ENCODE measurements at places on chromosomes 3 and 15. TPM values are rescaled to one million over a fixed set of nuclear protein-coding genes. Genes with fewer than 3 reads are reported as not detected.

Gene MCF2L2
- total RNA-seq = not detected

Gene MORC1
- not detected for total RNA-seq

Gene ACOX2
- 19.2 TPM for total RNA-seq

Gene MYZAP
- total RNA-seq = not detected

Gene HES1
- total RNA-seq = 0.81 TPM

Gene GPR149
- not detected for total RNA-seq

Gene SNX33
- 35.2 TPM for total RNA-seq

Gene ZNF660
- total RNA-seq = 2.0 TPM

Gene GOLGA6L26
- total RNA-seq = not detected

Gene MAP1A
- total RNA-seq = 108 TPM

Gene COL6A5
- not detected for total RNA-seq

Gene PLOD2
- 46.1 TPM for total RNA-seq

GRCh38 chr15:35741881-35742280 lies 195.9 kb upstream of the DPH6 start:
- peak; percentile 15 for DNase-seq

- DNase-seq = no peak
Observed at GRCh38 chr3:129718201-129718600, 111.7 kb upstream of the PLXND1 start.

DNA sequence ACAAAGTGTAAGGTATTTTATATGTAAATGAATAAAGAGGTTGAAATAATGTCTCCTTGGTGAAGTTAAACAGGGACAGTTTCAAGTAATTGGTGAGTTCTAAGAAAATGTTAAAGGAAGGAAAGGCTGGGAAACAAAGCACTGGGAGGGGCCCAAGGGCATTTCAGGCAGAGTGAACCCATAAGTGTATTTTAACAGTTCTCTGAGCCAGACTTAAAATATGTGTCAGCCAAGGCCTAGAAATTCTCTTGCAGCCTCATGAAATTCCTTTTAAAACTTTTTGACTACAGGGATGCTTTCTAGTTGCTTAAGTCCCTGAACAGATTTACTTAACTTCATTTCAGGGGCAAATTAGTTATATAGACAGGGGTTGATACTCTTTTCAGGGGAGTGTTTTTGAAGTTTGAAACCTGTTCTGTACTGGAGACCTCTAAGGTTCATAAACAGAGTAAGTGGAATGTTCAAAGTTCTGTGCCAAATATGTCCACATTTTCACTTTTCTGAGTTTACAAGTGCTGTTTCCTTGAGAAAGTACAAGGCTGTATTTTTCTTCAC lies 77.6 kb downstream of the GALK2 start:
- peak; percentile 72 for DNase-seq

- no peak for DNase-seq
Observed at GRCh38 chr3:194866236-194866635, 180.6 kb downstream of the FAM43A start.

DNA sequence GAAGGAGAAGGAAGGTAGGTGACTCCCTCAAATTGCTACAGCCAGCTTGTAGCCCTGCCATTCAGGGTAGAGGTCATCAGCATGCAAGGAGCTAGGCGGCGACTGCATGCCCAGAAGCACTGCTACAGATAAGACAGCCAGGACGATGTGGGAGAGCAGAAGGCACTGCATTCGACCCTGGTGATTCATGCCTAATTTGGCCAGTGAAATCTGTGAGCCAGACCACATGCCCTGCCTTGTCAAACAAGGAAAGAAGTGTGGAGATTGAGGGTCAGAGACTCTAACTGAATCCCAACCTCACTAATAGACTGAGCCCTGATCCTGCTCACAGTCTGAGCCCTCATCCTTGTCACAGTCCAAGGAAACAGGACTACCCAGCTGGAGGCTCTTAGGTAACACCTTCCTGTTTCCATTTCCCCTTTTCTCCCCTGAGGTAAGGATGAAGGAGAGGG lies 86.6 kb downstream of the LINGO1 start:
- peak; percentile 90 for DNase-seq

DNA sequence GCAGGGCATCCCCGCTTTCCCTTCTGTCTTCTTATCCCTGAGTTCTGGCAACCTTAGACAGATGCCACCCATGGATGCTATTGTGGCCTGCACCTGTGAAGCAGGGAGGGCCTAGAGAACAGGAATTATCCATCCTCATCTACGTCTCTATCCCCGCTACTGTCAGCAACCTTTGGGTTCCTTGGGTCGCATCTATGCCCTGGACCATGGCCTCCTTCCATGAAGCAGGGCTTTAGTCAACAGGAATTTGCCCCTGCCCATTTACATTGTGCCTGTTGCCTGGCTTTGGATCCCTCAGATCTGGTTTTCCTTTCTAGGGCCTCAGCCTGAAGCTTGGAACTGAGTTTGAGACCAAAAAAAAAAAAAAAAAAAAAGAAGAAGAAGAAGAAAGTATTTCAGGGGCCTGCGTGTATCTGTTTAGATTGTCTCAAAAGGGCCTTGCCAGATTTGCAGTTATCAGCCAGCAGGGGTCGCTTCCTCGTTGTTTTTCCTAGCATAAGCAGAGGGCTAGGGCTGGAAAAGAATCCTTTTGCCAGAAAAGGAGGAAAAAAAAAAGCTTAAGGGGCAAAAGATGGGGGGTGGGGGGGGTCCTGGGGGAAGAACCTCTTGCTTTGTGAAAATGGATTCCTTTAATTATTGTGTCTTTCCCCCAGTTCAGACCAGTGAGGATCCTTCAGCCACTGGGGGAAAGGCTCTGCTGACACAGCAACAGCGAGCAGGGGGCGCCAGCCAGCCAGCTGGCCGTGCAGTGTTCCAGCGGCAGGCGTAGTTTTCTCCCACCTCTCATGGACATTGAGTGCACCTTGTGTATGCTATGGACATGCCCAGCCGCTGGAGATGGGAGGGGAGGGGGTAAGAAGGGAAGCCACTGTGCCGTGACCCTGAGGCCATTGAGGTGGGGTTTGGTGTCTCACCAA lies 65.7 kb upstream of the ALDH1L1 start:
- DNase-seq = peak; percentile 81

- DNase-seq = no peak
Observed at GRCh38 chr15:90838139-90838538, 30.2 kb upstream of the FURIN start.

- no peak for DNase-seq
Observed at GRCh38 chr3:26521261-26521660, 101.3 kb upstream of the LRRC3B start.

- DNase-seq = no peak
Observed at GRCh38 chr3:125622381-125622791, 27.1 kb upstream of the OSBPL11 start.

GRCh38 chr3:158918008-158918407 lies 116.2 kb downstream of the MFSD1 start:
- DNase-seq = peak; percentile 74

DNA sequence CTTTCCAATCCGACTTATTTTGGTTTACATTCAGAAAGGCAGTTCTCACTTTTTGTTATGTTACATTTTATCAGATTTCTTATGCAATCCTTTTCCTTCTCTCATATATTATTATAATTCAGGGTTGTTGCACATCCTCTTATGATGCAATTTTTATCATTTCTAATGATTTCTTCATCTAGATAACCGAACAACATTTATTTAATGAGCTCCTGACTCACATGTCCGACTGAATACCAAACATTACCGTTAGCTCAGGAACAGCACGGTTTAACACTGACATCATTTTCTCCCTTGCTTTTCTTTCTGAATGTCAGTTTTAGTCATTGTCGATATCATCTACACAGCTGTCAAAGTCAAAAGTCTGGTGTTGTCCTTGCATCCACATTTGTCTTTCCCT lies 199.2 kb downstream of the BCHE start:
- no peak for DNase-seq

GRCh38 chr15:49848807-49849206 lies 228.0 kb downstream of the DTWD1 start:
- DNase-seq = peak; percentile 78

DNA sequence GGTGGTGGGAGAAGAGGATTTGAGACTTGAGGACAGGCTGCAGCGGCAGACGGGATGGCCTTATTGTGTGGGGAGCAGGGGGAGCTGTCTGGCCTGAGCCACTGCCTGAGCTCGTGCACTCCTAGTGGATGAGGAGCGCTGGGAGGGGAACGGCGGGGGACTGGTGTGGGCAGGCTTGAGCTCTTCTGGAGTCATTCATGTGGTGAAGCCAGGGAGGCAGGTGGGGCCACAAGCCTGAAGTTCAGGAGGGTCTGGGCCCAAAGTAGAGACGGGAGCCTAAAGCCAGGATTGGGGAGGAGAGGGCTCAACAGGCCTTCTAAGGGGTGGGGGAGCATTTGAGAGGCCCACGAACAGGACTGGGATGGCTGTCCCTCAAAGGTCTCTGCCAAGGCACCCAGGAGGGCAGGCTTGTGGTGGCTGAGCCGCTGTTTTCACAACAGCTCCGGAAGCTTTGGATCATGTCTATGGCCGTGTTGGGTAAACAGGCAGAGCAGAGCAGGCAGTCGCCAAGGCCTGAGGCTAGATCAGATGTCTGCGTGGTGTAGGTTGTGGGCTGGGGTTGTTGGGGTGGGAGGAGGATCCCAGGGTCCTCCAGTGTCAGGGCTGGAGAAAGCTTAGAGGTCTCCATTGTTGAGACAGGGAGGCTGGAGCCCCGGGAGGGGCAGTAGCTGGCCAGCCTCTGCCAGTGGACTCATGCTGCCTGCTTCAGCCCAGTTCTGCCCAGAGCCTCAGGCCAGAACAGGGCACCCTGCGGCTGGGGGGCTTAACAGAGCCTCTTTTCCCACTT lies 8.2 kb downstream of the PRKCD start:
- no peak for DNase-seq

DNA sequence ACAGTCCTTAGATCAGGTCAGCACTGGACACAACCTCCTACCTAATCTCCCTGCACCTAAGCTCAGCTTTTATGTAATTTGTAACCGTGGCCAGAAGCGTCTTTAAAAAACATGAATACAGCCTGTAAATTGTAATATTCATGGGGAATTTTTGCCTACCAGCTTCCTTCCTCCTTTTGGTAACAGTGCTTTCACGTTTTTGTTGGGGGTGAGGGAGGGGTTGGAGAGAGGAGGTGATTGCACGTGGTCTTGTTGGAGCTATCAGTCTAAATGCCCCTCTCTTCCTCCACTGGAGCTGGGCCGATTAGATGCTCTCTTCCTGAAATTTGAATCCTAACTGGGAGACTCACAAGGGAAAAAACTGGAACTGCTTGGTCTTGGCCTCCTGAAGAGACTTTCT lies 35.1 kb upstream of the SCN5A start:
- DNase-seq = no peak

DNA sequence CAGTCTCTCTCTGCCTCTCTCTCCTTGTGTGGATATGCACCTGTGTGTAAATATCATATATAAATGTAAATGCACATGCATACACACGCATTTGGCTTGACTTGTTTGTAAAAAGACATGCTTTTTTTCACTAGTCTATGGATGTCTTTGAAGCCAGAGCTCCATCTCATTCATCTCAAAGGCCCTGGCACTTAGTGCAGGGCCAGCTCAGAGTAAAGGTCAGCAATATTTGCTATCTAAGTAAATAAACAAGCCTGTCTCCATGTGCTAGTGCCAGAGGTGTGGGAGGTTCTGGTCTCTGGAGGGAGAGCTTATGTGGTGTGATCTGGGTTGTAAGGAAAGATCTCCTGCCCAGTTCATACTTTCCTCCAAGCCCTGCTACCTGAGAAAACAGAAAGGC lies 5.6 kb downstream of the CLSTN2 start:
- DNase-seq = no peak

DNA sequence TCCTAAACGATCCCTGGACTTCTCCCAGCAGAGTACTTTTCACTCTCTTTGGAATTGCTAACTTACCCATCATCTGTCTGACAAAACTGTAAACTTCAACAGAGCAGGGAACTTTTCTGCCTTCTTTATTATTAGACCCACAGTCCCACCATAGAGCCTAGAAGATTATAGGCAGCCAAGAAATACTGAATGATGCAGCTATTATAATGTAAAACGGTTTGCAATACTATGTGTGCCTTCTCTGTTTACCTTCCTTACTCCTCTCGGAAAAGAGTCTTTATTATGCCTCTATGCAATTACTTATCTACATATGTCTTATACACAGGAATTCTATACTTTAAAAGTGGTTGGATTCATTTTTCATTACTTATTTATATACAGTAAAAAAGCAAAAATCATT lies 36.0 kb downstream of the SHQ1 start:
- DNase-seq = no peak

DNA sequence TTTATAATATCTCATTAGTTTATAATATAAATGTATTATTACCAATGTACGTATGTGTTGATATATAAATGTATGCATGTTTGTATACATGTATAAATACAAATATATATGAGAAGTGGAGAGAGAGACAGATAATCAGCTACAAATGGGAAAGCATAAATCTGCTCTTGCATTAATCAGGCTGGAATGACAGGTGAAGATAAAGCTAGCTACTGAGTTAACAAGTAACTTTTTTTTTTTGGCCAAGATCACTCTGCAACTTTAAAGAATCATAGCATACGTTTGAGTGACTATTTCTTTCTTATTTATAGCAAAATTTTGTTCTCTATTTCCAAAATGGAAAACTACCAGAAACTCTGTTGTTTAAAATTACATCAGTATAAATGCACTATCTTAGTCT lies 422.8 kb downstream of the SI start:
- DNase-seq = no peak

GRCh38 chr15:69616558-69616957 lies 163.9 kb downstream of the RPLP1 start:
- no peak for DNase-seq

DNA sequence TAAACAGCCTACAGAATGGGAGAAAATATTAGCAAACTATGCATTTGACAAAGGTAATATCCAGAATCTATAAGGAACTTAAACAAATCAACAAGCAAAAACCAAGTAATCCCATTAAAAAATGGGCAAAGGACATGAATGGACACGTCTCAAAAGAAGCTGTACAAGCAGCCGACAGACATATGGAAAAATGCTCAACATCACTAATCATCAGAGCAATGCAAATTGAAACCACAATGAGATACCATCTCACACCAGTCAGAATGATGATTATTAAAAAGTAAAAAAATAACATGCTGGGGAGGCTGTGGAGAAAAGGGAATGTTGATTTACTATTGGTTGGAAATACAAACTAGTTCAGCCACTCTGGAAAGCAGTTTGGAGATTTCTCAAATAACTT lies 30.7 kb upstream of the PPM1L start:
- no peak for DNase-seq

- DNase-seq = no peak
Observed at GRCh38 chr3:12681089-12681942, 17.4 kb upstream of the RAF1 start.

- no peak for DNase-seq
Observed at GRCh38 chr3:151768393-151768930, 34.7 kb downstream of the AADACL2 start.

GRCh38 chr3:18403061-18403460 lies 22.1 kb downstream of the SATB1 start:
- DNase-seq = no peak

DNA sequence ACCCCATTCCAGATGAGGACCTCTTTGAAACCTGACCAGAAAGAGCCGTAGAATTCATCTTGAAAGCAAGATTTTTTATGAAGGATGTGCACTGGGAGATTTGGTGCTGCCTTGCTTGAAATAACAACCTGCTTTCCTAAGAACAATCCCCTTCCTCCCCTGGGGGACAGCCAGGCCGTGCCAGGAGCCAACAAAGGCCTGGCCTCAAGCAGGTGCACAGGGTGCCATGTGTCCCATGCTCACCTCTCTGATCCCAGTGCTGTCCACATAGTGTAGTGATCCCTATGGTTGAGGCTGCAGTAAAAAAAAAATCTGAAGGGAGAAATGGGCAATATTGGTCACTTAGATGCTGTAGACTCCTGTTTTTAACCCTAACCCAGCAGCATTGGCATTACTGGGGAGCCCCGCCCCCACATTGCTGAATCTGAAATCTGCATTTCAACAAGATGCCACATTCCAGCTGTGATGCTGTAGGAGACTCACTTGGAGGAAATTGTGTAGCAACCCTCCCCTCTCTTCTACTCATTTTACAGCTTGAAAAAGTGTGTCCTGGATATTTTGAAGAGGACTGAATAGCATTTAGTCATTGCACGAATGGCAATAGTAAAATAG lies 171.2 kb downstream of the APBA2 start:
- DNase-seq = no peak

Measured in fibroblast of the aortic adventitia (primary cell).